H9 (cell line): ENCODE measurements at places on chromosomes 16 and 17. TPM values are rescaled to one million over a fixed set of nuclear protein-coding genes. Genes with fewer than 3 reads are reported as not detected.

GRCh38 chr16:69741951-69742904 is 12.5 kb downstream of the NOB1 start:
- no peak for DNase-seq

DNA sequence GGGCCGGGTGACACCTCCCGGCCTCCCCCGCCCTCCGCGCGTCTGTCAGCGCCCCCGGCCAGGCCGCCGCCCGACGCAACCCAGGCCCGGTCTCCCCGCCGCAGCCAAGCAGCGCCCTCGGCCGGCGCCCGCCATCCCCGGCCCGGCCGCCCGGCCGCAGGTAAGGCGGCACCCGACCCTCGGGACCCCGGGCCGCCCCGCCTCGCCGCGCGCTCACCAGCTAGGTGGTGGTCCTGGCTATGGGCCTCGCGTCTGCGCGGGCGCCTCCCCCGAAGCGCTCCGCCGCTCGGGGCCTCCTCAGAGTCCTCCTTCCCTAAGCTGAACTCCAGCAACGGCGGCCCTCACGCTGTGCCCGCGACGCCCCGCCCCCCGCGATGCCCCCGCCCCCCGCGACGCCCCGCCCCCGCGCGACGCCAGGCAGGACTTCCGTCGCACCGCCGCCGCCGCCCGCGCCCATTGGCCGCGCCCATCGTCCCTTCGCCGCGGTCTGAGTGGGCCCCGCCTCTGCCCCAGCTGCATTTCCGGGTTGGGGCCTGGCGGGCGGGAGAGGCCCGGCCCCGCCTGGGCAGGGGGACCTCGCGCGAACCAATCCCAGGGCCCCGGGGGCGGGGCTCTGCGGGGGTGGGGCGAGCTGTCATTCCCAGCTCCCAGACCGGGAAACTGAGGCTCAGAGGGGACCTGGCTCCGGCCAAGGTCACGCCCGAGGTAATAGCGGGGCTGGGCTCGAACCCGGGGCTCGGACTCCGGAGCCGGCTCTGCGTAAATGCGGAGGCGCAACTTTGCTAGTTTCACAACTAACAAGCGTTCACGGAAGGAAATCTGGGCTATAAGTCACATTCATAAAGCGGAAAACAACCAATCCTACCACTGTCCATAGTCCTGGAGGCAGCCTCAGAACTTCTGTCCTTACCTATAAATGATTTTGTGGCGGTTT is 9.0 kb upstream of the KCTD5 start:
- DNase-seq, result peak; percentile 97

DNA sequence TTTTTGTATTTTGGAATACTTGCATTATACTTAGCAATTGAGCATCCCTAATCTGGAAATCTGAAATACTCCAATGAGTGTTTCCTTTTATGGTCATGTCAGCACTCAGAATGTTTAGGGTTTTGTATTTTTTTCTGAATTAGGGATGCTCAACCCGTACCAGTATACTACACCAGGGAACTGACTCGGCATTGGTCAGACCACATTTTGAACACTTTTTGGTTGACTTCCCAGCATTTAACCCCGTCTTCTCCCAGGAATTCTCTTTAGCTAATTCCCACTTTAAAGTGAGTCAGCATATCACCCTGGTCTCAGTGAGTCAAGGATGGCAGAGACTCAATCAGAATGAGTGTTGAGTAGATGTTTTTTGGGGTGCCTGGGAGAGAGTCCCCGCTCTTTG is 177.9 kb downstream of the SPECC1 start:
- DNase-seq, result no peak

DNA sequence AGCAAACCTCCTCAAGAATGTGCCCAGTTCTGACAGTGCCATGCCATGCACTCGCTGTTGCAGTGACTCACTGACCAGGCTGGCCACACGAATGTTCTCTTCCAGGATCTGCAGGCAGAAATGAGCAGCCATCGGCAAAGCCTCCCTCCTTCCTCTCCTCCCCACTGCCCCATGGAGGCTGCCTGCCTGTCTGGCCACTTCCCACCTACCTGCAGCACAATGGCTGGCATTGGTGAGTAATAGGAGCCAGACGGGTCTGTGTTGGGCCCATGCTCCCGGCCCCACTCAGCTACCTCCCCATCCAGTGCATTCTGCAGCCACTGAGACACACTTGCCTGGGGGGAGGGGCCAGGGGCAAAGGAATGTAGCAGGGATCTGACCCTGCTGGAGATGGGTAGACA is 2.8 kb upstream of the MATCAP1 start:
- no peak for DNase-seq

- DNase-seq, result no peak
These were observed 50.6 kb downstream of the GTF3C1 start for GRCh38 chr16:27498916-27499658.

- DNase-seq, result no peak
These were observed 166.4 kb downstream of the CEP112 start for GRCh38 chr17:66025551-66025950.

- DNase-seq, result no peak
These were observed 584 bp upstream of the SLC16A5 start for GRCh38 chr17:75087182-75087557.

Gene CLEC3A
- not detected in 2 replicates for total RNA-seq

Gene TRIM47
- 5.5 and 6.9 TPM in 2 replicates for total RNA-seq

Gene SSTR5
- 0.22 and 0.37 TPM in 2 replicates for total RNA-seq

Gene PAFAH1B1
- total RNA-seq, result 130 and 134 TPM in 2 replicates

Gene ATP6V0D1
- 39.8 and 43.0 TPM in 2 replicates for total RNA-seq

Gene NPIPA2
- total RNA-seq, result 15.8 and 16.6 TPM in 2 replicates

Gene RND2
- 47.8 and 50.7 TPM in 2 replicates for total RNA-seq
